Gastrocnemius medialis (tissue), 4 donors: ENCODE measurements at places on chromosomes 1 and 21. TPM values are rescaled to one million over a fixed set of nuclear protein-coding genes. Genes with fewer than 3 reads are reported as not detected.

PARP1 gene
- 109 TPM for total RNA-seq

RCOR3 gene
- total RNA-seq: 41.3 TPM

TCP10L gene
- total RNA-seq: 0.19 TPM

ATPAF1 gene
- total RNA-seq: 155 TPM

CFAP141 gene
- not detected for total RNA-seq

NPHP4 gene
- total RNA-seq: 1.1 TPM

TMPRSS3 gene
- not detected for total RNA-seq

DNA sequence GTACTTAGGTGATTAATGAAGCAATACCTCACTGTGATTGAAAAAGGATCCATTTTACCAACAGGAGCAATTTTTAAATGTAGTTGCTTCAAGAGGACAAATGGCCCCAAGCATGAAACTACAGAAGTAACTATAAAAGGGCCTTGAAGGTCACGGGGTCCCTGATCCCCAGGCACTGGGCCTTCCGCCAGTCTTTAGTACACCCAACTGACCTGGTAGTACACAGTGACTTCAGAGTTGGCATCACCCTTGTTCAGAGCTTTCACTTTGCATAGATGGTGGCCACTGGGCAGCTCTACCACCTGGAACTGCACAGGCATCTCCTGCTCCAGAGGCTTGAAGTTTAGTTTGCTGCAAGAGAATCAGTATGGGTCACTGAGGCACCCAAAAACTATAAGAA lies 84.3 kb downstream of the NRDC start:
- no peak for DNase-seq

DNA sequence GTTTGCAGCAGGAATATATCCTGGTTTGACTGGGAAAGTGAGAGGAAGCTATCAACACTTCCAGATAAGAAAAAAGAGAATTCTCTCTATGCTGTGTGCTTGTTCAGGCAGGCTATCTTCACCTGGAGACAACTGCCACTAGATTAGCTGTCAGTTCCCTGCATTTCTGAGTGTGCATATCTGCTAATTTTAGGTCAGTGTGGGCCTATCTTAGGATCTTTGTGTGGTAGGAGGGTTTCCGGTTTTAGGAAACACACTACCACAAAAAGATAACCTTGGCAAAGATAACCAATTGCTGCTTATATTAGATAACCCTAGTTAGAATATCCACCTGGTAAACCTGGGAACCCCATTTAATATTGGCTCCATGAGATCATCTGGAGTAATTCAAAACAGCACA lies 22.5 kb upstream of the GBP5 start:
- no peak for DNase-seq

DNA sequence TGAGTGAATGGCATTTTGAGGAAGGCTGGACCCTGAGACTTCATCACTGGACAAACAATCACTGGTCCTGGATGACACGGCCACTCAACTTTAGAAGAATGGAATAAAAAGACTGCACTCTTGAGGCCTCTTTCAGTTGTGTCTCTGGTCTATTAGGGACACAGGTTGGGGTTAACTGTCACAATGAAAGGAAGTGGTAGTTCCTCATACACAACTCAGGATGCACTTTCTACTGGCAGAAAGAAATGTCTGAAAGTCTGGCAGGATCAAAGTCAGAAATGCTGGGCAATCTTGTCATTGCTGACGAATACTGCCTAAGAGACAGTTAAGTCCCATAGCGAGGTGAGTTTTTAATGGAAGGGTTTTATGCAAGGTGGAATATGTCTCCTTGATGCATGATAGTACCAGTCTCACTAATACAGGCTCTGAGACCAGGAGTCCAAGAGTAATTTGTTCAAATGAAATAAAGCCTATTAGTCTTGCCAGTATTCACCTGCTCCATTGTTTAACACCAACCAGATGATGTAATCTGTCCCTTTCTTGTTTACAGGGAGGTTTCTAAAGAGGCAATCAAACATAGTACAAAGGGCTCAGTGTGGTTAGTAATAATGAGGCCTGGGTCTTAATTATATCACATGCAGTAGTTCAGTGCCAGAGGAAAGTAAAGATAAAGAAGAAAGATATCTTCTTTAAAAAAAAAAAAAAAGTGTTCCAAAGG lies 11.2 kb upstream of the RRP15 start:
- no peak for DNase-seq

GRCh38 chr1:242826701-242827336 lies 302.3 kb upstream of the PLD5 start:
- DNase-seq: no peak

GRCh38 chr1:113912594-113913311 lies 7.6 kb downstream of the DCLRE1B start:
- DNase-seq: no peak

DNA sequence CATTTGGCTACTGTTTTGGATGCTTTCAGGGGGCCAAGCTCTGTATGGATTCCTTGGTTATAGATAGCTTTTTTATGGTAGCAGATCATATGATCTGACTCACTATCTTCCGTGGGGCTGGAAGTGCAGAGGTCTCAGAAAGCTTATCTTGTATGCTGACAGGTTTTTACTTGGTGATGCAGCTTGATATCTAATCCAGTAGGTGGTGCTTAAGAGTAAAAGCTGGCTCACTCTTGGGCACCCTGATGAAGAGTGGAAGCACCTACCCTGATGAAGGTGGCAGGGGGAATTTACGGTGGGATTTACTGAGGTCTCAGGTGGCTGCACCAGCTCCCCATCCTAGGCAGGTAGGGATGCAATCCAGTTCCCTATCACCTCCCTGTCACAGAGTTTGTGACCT lies 151.2 kb downstream of the PTBP2 start:
- no peak for DNase-seq

- DNase-seq: no peak
These were observed 24.0 kb upstream of the TDRD10 start for GRCh38 chr1:154478013-154478412.

DNA sequence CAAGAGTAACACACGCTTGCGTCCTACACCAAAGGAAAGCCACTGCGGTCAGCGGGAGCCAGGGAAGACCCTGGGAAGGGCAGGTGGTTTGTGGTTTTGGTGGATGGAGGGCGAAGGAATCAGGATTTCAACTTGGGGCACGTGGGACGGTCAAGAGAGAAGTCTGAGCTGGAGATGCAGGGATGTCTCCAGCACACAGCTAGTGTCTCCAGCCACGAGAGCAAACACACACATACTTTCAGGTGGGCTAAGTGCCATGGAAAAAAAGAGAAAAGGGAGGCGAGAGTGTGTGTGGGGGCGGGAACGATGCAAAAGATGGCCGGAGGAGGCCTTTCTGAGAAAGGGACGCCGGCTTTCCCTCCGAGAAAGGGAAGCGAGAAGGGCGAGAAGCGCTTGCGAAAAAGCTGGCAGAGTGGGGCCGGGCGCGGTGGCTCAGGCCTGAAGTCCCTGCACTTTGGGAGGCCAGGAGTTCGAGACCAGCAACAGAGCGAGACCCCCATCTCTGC lies 1.4 kb upstream of the SRRM1 start:
- peak; percentile 25 for DNase-seq

DNA sequence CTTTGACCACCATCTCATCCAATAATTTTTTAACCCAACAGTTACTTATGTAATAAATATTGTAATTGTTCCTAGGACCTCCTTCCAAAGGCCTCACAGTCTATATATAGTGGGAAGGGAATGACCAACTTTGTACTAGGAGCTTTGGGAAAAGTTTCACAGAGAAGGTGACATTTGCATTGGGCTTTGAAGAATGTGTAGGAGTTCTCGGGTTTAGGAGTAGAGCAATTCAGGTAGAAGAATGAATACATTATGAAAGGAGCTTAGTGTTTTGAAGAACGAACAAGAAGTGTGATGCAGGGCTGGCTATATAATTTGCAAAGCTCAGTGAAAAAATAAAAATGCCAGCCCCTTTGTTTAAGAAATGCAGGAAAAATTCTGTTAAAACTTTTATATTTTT lies 330.4 kb upstream of the DEPDC1 start:
- no peak for DNase-seq

- DNase-seq: no peak
These were observed 31.1 kb downstream of the EEIG2 start for GRCh38 chr1:108590957-108591356.

DNA sequence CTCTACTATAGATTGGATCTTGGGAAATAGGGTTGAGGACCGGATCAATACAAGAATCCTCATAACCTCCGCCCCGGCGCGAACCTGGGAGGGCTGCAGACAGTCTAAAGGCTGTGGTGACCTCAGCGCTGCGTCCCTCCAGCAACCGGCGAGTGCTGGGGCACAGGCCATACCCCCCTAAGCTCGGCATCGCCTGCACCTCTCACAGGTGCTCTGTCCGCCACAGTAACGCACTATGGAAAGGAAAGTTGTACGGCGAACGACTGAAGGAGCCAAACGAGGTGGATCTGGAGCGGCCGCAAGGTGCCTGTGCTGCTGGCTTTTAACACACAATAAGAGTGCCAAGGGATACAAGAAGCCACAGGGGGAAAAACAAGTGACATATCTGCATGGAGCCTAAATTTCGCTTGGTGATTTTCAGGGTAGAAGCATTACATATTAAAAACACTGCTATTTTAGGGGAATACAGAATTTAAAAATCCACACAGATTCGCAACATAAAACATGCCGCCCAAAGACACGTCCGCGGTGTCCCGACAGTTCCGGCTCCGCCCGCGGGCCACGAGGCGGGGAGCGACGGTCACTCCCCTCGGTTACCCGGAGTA lies 1.4 kb upstream of the RBM15 start:
- peak; percentile 54 for DNase-seq

DNA sequence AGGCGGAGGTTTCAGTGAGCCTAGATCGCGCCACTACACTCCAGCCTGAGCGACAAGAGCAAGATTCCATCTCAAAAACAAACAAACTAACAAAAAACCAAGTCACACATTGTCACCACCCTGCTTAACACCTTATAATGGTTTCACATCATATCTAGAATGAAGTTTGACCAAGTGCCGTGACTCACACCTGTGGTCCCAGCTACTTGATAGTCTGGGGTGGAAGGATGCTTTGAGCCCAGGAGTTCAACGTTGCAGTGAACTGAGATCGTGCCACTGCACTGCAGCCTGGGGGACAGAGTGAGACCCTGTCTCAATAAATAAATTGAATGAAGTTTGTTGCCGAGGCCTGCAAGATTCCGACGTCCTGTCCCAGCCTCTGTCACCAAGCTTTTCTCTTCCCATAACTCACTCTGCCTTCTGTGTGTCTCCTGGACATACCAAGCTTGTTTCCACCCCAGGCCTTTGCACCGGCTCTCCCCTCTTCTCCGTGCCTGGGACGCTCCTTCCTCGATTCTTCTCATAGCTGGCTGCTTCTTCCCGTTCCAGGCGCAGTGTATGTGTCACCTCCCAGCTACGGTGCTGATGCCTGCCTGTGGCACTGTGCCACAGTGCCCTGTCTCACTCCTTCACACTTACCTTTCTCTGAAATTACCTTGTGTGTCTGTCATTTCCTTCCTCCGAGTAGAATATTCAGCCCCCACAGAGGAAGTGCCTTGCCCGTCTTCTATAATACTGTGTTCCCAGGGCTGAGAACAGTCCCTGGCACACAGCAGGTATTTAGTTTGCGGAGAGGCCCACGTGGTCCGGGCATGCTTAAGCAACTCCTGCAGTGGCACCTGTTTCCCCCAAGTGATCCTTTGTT lies 3.8 kb upstream of the SELENON start:
- peak; percentile 89 for DNase-seq

- no peak for DNase-seq
These were observed 93.9 kb upstream of the CD34 start for GRCh38 chr1:208004851-208005250.

DNA sequence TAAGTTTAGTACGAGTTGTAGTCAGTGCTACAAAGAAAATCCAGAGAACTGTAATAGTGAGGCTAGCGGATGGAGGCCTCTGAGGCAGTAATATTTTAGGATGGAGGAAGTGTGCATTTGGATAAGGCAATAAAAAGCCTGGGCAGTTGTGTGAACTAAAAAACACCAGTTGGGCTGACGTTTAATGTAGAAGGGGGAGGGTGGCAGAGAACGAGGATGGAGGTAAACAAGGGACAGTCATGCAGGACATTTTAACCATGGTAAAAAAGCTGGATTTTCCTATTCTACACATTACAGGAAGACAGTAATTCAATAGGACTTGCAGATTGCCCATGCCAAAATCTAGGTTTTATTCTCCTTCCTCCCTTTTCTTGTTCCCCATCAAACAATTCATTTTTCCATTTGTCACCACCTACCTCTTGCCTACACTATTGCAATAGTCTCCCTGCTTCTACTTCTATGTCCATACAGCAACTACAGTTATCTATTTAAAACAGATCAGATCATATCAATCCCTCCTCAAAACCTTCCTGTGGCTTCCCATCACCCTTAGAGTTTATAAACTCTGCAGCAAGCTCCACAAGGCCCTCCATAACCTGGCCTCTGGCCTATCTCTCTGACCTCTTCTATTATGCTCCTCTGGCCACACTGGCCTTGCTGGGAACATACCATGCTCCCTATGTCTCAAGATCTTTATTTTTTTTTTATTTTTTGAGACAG lies 27.7 kb downstream of the ERO1B start:
- no peak for DNase-seq

- DNase-seq: no peak
These were observed 45.8 kb downstream of the RGS7 start for GRCh38 chr1:241311056-241311746.

DNA sequence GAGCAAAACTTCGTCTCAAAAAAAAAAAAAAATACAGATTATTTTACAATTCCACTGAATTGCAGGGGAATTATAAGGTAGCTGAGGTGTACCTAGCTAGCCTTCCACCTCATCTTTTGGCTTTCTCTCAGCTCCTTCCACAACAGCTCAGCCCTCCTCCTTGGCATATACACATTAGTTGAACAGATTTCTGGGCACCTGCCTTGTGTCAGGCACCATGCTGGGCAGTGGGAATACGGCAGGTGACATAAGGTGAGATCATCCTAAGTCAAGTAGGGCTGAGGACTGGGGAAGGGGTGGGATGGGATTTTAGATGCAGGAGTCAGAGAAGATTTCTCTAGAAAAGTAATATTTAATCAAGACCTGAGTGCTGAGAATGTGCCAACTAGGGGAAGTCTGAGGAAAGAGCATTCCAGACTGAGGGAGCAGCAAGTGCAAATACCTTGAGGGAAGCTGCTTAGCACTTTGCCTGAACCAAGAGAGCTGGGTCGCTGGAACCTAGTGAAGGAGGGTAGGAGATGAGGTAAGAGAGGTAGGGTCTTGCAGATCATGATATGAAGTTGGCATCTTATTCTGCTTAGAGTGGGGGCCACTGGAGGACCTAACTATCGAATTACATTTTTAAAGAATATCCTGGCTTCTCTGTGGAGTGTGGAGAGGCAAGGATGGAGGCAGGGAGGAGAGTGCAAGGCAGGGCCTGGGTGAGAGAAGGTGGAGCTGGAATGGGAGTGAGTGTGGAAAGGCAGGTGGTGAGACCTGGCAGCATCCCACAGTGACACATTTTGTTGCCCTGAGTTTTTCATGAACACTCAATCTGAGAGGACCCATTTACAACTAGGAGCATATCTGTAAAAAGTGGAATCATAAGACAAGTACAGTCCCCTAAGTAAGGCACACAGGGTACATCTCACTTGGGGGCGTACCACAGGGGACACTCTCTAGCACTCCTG lies 28.2 kb downstream of the LAMC2 start:
- no peak for DNase-seq

GRCh38 chr1:178614286-178614685 lies 101.4 kb downstream of the TEX35 start:
- no peak for DNase-seq
